ENCODE measurements at places on chromosomes 16 and 17. TPM values are rescaled to one million over a fixed set of nuclear protein-coding genes. Genes with fewer than 3 reads are reported as not detected.

HP gene
- 1.7 TPM for polyA plus RNA-seq

C16orf95 gene
- polyA plus RNA-seq, result 6.3 TPM

- peak; percentile 27 for DNase-seq
- no peaks in the 10 kb centered on the region for H3K36me3 ChIP-seq
- no peak overlapping the region for H3K4me3 ChIP-seq
- no peak overlapping the region for H3K27ac ChIP-seq
Measured at GRCh38 chr17:33596899-33597298, 303.8 kb upstream of the ASIC2 start.

- no peak for DNase-seq
- H3K36me3 ChIP-seq, result no peaks in the 10 kb centered on the region
- H3K27me3 ChIP-seq, result no peaks in the 10 kb centered on the region
- no peak overlapping the region for H3K4me3 ChIP-seq
Measured at GRCh38 chr17:69350911-69351310, 24.0 kb upstream of the ABCA5 start.

DNA sequence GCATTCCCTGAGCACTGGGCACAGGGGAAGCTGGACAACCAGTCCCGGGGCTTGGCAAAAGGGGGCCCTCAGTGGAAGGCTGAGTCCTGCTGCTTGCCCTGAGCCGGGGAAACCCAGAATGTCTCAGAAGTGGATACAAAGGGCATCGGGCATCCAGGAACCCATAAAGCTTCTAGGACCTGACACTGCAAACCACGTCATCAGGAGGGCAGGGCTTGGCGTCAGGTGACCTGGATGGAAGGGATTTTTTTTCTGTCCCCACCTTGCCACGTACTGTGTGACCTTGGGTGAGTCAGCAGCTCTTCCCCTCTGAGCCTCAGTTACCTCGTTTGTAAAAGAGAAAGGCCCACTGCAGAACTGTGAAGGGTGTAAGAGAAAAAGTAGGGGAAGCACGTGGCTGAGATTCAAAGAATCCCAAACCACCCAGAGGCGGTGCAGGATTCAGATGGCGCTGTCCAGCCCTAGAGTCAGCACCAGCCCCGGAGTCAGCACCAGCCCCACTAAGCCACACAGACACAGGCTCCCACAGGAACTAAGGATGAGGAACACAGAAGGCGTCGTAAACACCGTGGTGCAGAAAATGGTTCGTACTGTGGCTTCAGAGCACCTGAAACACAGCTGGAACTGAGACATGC, 53.7 kb downstream of the C16orf95 start:
- H3K4me3 ChIP-seq, result no peak overlapping the region
- H3K27me3 ChIP-seq, result no peaks in the 10 kb centered on the region
- H3K4me1 ChIP-seq, result peaks cover 5% of the 10 kb centered on the region
- DNase-seq, result no peak
- no peak overlapping the region for H3K27ac ChIP-seq

Data from spinal cord (tissue), 10 donors.